ENCODE measurements at places on chromosomes 1 and 21.

GRCh38 chr21:33025489-33026442, at the start of gene OLIG2:
TSS of gene OLIG2 (plus strand) at chr21:33025935. CDS start at chr21:33026863, 928 bp downstream.
- DNase-seq, result no peak

DNA sequence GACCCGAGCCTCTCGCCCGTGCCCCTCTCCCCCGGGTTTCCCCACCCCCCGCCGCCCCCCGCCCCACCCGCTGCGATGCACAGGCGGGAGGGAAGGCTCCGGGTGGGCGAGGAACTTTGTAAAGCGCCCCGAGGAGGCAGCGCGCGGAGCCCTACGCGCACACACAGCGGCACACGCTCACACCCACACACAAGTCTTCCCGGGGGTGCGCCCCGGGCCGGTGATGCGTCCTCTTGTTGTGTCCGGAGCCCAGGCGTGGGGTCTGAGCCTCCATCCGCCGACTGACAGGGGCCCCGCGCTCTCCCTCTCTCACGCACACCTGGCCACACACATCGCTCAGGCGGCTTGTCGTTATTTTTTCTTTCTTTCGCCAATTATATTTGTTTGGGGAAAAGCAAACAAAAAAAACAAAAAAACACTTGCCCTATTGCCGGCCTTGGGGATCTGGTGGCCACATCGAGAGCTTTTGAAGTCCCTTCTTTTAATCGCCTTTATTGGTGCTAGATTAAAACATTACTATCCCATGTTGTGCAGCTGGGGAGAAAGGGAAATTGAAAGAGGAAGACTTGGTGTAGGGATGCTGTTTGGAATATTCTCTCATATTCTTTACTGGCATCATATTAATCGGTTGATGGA, 770 bp downstream of the NTNG1 start:
- no peak for DNase-seq

- no peak for DNase-seq
Measured at GRCh38 chr1:31981456-31981839, 32.2 kb upstream of the KHDRBS1 start.

DNA sequence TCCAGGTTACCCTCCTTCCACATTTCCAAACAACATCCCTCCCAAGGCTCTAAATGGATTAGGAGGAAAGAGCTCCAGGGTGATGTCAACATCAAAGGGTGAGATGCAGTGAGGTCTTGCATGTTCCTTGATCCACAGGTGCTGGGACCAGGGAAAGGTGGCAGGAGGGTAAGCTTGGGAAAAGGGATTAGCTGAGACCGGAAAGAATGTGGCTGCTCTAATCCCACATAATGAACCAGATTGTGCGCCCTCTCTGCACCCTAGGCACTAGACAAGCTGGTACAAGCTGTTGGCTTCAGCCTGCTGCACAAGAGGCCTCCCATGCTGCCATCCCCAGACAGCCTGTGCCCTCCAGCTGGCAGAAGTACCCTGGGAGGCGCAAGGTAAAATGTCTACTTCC, 34.9 kb downstream of the PLXNA2 start:
- DNase-seq, result no peak

- no peak for DNase-seq
Measured at GRCh38 chr21:38798481-38798882, 7.2 kb upstream of the ETS2 start.

DNA sequence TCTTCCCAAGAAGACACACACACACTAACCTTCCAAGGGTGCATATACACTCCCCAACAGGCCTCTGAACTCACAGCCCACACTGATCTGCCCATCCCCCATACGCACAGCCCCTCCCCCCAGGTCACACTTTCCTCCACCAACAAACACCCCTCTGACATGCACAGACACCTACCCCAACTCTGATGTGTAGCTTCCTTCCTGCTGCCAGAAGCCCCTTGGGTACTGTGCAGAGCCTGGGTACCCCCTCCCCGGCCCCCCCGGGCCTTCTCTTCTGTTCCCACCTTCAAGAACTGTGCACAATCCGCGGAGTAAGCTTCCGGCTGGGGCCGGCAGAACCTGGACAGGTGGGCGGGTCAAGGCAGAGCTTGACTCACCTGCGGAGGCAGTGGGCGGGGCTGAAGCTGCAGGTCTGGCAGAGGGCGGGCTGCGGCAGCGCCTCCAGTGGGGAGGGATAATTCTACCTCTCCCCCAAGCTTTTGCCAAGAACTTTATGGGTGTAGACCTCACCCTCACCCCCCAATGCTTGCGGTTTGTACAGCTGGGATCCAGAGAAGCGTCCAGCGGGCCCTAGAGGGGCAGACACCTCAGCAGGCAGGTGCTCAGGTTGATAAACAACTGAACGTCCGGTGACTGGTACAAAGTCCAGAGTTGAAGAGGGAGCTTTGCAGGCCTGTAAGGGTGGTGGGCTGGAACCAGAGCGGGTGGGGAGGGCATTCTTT, at the start of gene C1orf210:
Gene C1orf210 (minus strand): TSS at position 313 of the 722 bp plus-strand sequence. CDS start 2,311 bp downstream, outside the sequence.
- DNase-seq, result no peak

- no peak for DNase-seq
Measured at GRCh38 chr1:51324251-51325010, 5.9 kb downstream of the TTC39A start.

GRCh38 chr1:76759171-76759860, 108.0 kb upstream of the ST6GALNAC5 start:
- DNase-seq, result no peak

- no peak for DNase-seq
Measured at GRCh38 chr1:206419783-206420182, 50.5 kb upstream of the IKBKE start.

DNA sequence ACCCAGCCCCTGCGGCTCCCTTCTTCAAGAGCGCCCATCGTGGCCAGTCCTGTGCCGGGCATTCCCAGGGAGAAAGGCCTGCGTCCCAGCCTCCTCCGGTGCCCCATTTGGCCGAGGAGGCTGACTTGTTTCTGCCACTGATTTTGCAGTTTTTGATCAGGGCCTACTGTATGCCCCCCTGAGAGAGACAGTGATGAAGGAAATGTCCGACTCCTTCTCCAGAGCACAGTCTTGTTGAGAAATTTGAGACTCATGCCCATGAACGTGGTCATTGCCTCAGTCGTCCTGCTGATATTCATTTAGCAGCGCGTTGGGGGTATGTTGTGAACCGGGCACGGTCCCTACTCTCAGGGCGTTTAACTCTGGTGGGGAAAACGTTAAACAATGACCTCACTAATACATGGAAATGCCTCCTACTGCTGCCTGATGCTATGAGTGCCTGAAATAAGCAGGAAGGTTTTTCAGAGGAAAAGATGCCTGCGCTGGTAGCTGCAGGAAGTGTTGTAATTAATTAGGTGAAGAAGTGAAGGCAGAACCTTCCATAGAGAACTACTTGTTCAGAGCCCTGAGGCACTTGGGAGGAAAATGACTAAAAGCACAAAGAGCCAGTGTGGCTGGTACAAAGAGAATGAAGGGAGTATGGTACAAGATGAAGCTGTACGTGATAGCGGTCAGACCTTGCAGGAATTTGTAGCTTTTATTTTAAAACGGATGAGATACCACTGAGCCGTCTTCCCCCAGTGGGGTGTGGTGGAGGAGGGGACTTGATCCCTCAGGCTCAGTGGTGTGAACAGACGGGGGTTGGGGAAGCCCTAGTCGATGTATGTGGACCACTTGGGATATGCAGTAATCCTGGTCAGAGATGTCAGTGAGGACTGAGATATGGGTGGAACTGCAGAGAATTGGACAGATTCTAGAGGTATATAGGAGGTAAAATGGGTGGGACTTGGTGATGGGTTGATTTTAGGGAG, 730 bp downstream of the ZCCHC17 start:
- DNase-seq, result no peak

DNA sequence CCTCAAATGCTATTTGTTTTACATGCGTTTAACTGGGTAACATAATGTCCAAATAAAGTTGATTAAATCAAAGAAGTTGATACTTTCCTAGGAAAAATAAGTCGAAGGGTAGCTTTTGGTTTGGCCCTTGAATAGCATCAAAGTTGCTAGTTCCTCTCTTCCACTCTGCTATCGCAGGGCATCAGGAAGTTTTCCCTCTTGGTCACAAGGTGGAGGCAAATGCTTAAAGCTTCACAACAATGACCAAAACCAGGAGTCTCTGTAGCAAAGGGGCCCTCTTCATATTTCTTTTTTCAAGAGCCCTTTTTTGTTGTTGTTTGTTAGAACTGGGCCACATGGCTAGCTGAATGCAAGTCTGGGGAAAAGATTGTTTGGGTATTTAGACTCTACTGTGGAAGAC, 668.4 kb downstream of the KCNT2 start:
- DNase-seq, result no peak

DNA sequence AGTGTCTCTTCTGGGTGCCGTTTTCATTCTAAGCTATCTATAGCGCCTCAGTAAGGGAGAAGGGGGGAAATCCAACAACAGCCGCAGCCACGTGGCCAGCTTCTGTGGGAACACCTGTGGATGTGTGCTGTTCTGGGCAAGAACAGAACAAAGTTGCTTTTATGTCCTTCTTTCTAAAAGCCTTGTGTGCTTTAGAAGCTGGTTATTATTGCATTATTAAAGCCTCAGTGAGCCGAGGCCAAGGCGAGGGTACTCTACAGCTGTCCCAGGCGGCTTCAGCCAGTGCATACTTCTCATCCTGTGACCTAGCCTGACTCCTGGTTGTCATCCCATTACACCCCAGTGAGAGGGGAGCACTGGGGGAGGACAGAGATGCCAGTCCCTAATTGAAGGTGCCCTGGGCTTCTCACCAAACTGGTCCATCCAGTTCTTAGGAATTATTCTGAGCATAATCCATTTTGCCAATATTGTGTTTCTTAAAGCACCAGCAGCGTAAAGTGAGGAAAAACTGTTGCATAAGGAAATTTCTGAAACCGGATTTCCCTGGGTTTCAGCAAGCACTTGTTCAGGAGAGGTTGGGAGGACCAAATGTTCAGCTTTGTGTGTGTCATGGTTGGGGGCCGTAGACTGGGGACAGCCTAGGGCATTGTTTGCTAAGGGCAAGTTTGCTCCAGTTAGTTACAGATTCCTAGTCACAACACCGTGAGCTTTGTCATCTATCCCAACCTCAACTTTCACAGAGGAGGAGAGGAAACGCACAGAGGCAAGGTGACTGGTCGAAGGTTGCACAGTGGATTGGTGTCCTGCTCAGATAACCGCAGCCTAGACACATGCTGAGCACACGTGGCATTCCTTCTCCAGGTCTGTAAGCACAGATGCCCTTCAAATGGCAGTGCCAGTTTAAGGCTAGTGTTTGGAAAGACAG, 61.0 kb upstream of the ATP1A1 start:
- no peak for DNase-seq

- no peak for DNase-seq
Measured at GRCh38 chr1:109025694-109026093, 16.2 kb downstream of the WDR47 start.

GRCh38 chr1:24903560-24903954, 26.5 kb downstream of the RUNX3 start:
- no peak for DNase-seq

DNA sequence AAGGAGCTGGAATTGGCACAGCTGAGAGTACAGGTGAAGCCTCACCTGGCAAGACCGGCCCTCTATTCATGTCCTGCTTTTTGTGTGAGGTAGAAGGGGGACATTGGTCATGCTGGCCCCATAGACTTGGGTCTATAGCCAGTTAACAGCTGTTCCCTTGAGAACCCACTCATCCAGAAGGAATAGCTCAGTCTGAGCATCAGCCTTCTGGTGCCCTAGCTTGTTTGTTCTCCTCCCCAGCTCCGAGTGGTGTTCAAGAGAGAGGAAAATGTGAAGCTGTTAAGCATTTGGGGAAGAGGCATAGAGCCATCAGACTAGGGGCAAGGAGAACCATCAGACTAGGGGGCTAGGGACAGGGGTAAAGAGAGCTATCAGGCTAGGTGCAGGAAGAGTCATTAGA, 290.9 kb downstream of the SIPA1L2 start:
- DNase-seq, result no peak

GRCh38 chr1:237482777-237483176, 407.9 kb downstream of the ZP4 start:
- DNase-seq, result no peak

DNA sequence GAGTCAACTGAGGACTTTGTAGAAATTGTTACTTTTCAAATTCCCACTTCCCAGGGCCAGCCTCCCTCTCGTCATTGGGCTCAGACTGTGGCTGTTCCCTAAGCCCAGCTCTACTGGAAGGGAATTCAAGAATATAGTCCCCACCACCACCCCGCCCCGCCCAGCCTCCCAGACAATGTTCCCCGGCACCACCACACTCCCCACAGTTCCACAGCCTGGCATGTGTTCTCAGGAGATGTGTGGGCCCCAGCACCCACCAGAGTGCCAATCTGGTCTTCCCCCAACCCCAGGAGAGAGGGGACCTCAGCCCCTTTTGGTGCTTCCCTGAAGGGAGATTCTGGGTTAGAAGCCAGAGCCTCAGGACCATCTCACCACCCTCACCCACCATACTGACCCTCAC, 120.1 kb downstream of the SYT2 start:
- DNase-seq, result no peak

DNA sequence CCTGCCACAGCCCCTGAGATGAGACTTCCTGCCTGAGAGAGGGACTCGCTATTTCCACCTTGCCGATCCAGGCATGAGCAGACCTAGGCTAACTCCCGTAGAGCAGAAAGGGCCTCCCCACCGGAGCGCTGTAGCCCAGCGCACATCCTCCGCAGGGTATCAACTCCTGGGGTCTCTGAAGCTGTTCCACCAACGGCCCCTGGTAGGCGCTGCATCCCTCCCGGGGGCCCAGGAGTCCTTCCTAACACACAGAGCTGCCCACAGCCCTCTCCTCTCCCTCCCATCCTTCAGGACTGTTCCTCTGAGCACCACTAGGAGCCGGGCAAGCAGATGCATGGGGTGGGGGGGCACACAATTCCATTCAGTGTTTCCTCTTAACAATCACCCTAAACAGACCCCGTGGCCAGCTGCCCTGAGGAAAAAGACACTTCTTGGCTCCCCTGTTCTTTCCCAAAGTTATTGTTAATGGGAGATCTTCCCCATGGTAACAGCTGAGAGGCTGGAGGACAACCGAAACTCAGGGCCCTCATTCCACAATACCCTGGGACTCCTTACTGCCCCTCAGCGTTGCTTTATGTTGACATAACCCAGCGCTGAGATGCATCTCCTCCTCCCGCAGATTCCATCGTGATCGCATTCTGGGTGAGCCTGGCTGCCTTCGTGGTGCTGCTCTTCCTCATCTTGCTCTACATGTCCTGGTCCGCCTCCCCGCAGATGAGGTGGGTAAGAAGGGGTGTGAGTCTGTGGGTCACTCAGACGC, 7.5 kb downstream of the MRAP start:
- no peak for DNase-seq

GRCh38 chr1:219236933-219237610, 63.4 kb downstream of the LYPLAL1 start:
- no peak for DNase-seq

GRCh38 chr1:27349784-27350662, 8.2 kb downstream of the SYTL1 start:
- no peak for DNase-seq

- no peak for DNase-seq
Measured at GRCh38 chr21:19461481-19462205, 1058.1 kb upstream of the TMPRSS15 start.

DNA sequence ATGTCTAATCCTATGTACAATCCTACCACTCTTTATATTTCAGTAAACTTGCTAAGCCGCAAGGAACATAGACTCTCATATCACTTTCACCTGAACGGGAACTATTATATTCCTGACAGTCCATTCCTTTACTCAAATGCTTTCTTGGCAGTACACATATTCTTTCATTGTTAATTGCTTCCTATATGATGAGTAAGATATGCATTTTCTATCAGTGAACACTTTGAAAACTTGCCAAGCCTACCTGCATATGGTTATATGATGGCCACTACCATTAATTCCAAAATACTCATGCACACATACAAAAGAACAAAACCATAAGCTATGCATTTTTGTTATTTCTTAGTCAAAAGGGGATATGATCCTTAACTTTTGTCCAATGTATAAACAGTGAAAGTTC, 341.5 kb downstream of the VAV3 start:
- no peak for DNase-seq

GRCh38 chr1:159580340-159580739, 7.3 kb upstream of the APCS start:
- DNase-seq, result no peak
